ENCODE measurements at places on chromosomes 5 and 9. TPM values are rescaled to one million over a fixed set of nuclear protein-coding genes. Genes with fewer than 3 reads are reported as not detected.

Gene PCSK1
- total RNA-seq = 8.7 TPM

Gene CTXN3
- total RNA-seq = not detected

Gene NTRK2
- total RNA-seq = 0.05 TPM

Gene SLC34A3
- total RNA-seq = not detected

Gene MAML1
- 30.1 TPM for total RNA-seq

Gene PAX5
- not detected for total RNA-seq

Gene TBCA
- 193 TPM for total RNA-seq

Gene DAB2IP
- total RNA-seq = 53.6 TPM

Gene NR2F1-AS1
- total RNA-seq = 15.2 TPM

Gene OLFM1
- total RNA-seq = 0.95 TPM

Gene PCDHGA1
- 0.22 TPM for total RNA-seq

Gene CNOT8
- 53.7 TPM for total RNA-seq

Gene MAMDC2
- 0.85 TPM for total RNA-seq

Gene F2RL2
- 10.2 TPM for total RNA-seq

Gene CNTFR
- total RNA-seq = not detected

Data from endothelial cell of umbilical vein (primary cell).